ENCODE measurements at places on chromosomes 12 and 14.

GRCh38 chr12:57454566-57455373, at the start of gene INHBE:
INHBE (plus strand) TSS chr12:57455307; CDS start chr12:57455537, 230 bp downstream.
- DNase-seq: no peak

- no peak for DNase-seq
These were observed 29.2 kb downstream of the ZFYVE21 start for GRCh38 chr14:103744621-103745395.

GRCh38 chr12:13504736-13505135, 308.2 kb downstream of the EMP1 start:
- no peak for DNase-seq

- DNase-seq: no peak
These were observed 7.1 kb downstream of the ETV6 start for GRCh38 chr12:11656550-11656949.

- no peak for DNase-seq
These were observed 13.1 kb upstream of the ESPL1 start for GRCh38 chr12:53254816-53255545.

- no peak for DNase-seq
These were observed 694.2 kb downstream of the SLC6A15 start for GRCh38 chr12:84218406-84218805.

- no peak for DNase-seq
These were observed 136.7 kb downstream of the ZNF664 start for GRCh38 chr12:124109760-124110159.

- DNase-seq: no peak
These were observed 66.3 kb upstream of the NCOR2 start for GRCh38 chr12:124633365-124634362.

GRCh38 chr14:53956427-53957201, at the start of gene BMP4:
BMP4 (minus strand) TSS chr14:53956825; CDS start chr14:53952222, 4,603 bp downstream.
- DNase-seq: no peak

DNA sequence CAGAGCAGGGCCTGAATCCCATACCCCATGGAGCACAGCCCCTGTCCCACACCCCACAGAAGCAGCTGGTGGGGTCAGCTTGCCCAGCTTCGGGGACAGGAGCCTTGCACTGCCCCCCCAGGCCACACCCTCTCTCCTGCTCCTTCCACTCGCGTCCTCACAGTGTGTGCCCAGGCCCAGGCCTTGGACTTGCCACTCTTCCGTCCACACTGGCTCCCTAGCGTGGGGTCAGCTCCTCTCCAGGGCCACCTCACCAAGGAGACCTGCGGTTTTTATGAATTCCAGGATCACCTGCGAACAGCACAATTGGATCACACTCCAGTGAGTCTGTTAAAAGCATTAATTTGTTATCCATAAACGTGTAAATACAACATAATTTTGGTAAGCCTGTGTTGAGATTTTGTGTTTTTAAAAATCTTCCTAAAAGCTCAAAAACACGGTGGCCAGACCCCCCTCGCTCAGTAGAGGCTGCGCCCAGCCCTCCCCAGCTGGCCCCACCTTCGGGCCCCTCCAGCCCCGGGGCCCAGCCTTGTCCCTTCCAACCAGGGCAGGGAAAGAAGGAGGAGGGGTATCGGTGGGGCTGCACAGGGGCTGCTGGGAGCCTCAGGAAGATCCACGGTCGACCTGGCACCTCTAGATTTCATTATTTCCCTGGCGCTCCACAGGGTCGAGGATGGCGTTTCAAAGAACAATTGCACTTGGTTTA, 12.0 kb downstream of the GALNT9 start:
- DNase-seq: no peak

DNA sequence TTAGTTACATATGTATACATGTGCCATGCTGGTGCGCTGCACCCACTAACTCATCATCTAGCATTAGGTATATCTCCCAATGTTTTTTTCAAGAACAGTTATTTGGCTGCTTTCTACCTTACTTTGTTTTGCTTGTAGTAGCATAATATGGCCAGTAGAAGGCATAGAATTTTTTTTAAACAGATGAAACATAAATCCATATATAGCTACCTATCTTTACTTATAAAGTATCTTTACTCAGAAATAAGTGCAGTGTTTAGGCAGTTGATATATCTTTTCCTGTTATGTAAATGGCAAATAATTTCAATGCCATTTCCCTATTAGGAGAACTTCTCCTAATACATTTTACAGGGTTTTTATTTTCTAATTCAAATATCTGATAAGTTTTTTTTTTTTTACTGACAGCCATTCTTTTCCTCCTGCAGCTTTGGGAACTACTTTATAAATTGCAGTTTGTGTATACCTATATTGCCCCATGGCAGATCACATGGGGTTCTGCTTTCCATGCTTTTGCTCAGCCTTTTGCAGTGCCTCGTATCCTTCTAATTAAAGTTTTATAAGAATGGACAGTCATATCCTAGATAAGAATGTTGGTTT, 143.1 kb downstream of the PCNX1 start:
- DNase-seq: no peak

DNA sequence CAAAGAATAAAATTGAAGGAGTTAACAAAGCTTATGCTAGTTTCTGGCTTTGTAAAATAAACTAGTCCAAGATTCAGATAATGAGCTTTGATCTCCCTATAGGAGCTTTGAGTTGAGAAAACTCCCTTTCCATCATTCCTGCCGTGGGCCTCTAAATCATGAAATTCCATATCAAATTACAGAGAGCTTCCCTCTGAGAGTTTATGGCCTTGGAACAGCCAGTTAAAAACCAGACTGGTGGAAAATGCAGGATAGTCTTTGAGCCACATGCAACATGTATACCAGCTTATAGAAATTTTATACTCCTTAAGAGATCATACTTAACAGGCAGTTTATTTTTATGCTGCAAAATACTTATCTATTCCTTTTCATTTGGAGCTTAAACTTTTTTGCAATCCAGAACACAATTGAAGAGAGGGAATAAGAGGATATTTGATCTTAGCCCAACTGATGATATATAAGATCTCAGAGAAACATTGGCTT, 175.8 kb upstream of the ATP2B1 start:
- no peak for DNase-seq

DNA sequence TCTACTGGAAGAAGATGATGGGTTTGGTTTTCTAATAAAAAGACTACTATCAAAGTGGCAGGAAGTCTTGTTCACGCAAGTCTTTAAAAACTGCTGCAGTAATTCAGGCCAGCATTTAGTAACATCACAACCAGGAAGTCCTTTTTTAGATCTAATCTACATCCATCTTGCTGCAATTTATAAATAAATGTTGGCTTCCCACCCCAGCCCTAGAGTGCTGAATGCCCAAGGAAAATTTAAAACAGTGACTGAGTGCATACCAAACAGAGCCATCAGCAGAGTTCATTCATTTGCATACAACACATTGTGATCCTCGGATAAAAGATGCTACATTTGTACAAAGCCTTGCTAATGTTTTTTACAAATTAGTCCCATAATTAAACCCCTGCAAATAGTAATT, 72.1 kb downstream of the PHLDA1 start:
- no peak for DNase-seq

GRCh38 chr12:81610955-81611889, 147.9 kb downstream of the PPFIA2 start:
- DNase-seq: no peak

GRCh38 chr14:88208858-88209257, 114.2 kb downstream of the KCNK10 start:
- DNase-seq: no peak

DNA sequence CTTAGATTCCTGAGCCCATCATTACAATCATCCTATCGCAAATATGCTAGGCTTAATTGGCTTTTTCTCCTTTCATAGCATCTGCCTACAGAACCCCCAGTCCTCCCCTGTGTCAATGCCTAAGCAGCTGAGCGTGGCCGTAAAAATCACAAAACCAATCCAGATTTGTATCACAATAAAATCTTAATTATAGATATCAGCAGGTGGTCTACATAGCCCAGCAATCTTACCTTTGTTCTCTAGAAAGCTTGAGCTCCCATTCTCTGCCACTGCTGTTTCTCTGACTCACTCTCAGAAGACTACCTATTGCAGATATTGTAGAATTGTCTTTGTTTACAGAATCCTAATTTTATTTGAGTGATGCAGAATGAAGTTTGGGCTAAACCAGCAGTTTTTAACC, 37.9 kb upstream of the PPM1A start:
- no peak for DNase-seq

DNA sequence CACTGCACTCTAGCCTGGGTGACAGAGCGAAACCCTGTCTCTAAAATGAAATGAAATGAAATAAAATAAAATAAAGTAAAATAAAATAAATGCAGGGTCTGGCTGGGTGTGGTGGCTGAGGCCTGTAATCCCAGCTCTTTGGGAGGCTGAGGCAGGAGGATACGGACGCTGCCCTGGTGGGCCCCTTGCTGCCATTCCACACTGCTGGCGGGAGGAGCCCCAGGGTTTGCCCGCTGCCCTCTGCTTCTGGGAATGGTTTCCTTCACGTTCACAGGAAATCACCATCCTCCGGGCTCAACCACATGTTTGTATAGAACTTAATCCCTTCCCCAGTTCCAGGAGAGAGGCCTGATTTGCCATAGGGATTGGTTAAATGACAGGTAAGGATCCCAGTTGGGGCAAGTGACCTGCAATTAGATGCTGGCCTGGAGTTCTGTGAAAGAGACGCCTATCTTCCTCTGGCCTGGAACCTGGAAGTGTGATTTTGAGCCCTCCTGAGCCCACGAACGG, 29.3 kb downstream of the CALM1 start:
- DNase-seq: no peak

- DNase-seq: no peak
These were observed 28.6 kb downstream of the BAZ2A start for GRCh38 chr12:56601503-56601902.

- no peak for DNase-seq
These were observed 11.2 kb upstream of the RNU6-7 start for GRCh38 chr14:32190673-32191072.

DNA sequence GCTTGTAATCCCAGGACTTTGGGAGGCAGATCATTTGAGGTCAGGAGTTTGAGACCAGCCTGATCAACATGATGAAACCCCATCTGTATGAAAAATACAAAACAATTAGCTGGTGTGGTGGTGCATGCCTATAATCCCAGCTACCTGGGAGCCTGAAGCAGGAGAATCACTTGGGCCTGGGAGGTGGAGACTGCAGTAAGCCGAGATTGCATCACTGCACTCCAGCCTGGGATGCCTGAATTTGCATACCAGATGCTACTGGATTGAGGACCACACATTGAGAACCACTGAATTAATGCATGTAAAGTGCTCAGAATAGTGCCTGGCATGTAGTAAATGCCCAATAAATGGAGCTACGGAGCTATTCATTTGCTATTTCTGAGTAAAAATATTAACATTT, 14.9 kb upstream of the MYH7 start:
- DNase-seq: no peak

GRCh38 chr12:15982471-15982870, 71.3 kb downstream of the DERA start:
- DNase-seq: no peak

DNA sequence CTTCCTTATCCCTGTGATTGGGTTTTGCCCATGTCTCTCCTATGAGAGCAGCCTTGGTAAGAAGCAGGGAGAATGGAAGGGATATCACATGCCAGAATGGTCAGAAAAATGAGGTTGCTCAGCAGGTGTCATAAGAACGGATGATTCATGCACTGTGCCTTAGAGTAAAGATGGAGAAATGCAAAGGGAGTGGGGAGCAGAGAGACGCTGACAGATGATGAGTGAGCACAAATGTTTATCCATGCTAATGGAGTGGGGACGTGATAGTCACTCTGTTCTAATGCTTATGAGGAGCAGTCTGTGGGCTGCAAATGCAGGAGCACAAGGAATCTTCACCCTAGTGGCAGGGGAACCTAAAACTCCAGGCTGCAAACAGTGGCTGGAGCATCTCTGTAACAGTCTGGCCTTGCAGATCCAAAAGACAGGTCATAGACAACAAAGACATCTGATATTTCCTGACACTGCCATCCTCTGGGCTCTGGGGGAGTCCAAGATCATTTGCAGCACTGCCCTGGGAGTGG, 243.2 kb downstream of the CACNA1C start:
- DNase-seq: no peak

GRCh38 chr14:59251811-59252771, 63.6 kb downstream of the DAAM1 start:
- DNase-seq: no peak

GRCh38 chr14:29741909-29742401, 185.7 kb downstream of the PRKD1 start:
- no peak for DNase-seq

- no peak for DNase-seq
These were observed 294.7 kb downstream of the TTC6 start for GRCh38 chr14:37890095-37890494.

Data from activated CD4-positive, alpha-beta T cell treated with anti-CD3 and anti-CD28 coated beads for 24 hours (primary cell).